ENCODE measurements at places on chromosomes 4 and X.

DNA sequence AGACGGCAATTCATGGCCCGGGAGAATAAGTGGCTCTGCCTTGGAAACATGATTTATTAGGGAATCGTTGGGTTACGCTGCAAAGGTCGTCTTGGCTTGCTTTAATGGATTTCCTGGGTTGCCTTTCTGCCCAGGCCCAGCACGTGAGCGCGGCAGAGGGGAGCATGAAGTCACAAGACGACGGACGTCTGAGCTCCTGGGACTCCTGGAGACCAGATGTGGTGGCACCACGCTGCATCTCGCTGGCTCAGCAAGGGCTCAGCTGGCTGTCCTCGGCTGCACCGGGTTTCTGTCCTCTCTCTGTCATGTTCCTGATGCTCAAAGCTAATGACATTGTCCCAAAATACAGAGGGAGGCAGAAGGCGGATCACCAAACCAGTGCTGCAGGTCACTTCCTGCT, 61.2 kb downstream of the C4orf50 start:
- DNase-seq, result no peak

DNA sequence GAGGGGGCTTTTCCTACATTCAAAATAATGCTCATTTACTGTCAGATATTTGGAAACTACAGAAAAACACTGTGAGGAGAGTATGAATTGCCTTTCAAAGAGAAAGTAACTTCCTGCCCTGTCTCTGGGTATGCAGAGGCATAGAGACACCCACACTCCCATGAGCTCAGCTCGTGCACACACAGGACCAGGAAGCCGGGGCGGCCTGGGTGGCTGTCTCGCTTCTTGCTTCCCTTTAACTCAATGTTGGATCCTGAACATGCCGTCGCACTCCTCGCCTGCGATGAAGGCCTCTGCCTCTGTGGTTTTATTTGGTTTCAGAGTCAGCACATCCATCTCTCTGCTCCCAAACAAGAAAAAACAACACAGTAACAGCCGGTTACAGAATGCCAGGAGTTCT, 40.1 kb upstream of the GPR78 start:
- DNase-seq, result no peak

DNA sequence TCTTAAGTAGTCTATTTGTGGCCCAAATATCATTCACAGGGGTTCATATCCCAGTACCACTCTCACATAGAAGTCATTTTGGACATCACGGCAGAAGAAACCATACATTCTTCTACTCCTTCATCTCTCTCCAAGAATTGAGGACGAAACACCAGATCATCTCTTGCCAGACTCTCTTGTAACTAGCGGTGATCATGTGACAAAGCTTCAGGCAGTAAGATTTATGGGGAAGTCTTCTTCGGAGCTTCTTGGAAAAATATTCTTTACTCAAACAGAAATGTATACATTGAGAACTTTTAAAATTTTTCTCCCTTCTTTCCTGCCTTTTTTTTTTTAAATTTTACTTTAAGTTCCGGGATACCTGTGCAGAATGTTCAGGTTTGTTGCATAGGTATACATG, 4.7 kb upstream of the TBC1D19 start:
- DNase-seq, result no peak

DNA sequence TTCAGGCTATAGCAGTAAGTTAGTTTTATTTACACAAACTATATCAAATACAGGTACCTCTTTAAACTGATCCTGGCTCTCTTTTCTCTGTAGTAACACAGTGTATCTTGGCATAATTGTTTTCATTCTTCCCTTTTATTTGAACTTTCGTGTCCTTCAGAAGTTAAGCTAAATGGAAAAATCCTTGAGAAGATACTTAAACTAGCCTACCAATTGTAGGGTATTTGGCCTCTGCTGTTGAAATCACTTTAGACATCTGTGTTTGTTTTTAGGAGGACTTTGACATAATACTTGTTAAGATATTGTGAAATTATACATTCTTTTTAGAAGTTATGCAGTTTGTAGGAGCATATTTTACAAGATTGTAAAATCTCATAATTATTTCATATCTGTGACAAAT, 90.3 kb upstream of the GK2 start:
- DNase-seq, result no peak

- DNase-seq, result peak; percentile 27
Measured at GRCh38 chrX:154827194-154828015, 7.1 kb downstream of the SMIM9 start.

- DNase-seq, result no peak
Measured at GRCh38 chr4:33045334-33045733, 2325.2 kb downstream of the PCDH7 start.

DNA sequence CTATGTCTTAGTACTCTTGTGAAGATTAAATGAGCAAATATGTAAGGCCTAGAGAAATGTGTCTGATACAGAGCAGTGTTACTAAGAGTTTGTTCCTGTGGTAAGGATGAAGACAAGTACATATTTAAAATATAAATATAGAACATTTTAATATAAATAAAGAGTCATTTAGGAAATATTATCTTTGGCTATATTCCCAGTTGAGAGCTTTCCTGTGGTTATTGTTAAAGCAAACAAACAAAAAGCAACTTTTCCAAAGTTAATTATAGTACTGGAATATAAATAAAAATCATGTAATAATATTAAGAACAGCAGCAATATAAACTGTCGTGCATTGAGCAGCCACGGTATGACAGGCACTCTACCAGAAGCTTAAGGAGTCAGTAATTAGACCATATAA, 472.5 kb downstream of the INPP4B start:
- DNase-seq, result no peak

Data from CD4-positive, alpha-beta T cell treated with Interleukin-10 for 1 hour (primary cell).